ENCODE measurements at places on chromosomes 5 and 9.

DNA sequence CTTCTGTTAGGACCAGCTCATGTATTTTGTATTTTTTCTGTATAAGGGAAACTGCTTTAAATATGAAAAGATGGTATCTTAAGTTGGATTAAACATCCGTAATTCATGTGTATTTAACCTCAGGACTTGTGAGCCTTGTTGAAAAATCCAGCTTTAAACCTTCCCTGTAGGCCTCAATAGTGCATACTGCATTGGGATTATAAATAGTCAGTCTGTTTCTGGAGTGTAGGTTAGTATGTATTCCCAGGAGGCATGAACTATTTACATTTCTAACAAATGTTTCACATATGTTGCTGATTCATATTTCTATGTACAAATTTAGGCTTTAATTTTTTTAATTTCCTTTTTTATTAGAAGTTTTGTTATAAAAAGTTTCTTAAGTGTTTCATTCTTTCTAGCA lies 137.9 kb upstream of the GRHPR start:
- DNase-seq: no peak

DNA sequence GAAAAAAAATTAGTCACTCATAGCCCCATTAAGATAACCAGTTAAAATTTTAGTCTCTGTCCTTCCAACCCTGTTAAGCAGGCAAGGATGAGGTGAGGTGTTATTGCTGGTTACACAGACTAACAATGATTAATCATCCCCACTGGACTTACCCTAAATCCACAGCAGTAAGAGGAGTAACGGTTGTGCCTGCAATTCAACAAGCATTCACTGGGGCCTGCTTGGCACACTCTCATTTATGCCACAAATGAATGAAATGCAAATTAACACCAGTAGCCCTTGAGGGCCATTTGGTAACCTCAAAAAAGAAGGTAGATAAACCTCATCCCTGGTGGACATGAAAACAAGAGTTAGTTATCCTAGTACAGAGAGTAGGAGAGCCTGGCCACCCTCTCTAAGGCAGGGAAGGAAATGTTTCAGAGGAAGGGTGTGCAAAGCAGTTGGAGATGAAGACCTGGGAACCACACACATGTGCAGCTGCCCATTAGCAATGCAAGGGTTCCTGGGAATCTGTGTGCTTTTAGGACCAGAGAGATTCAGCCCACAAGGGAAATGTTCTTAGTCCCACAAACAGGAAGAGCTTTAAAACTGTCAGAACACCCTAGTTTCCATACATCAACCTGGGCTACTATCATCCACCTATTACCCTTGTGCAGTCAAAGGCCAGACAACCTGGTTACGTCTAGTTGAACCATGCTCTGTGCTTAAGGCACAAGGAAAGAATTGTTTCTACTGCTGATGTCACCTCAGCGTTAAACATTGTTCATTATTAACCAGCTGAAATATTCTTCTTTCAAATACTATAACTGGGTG lies 7.7 kb downstream of the LHFPL2 start:
- DNase-seq: no peak

- DNase-seq: no peak
Observed at GRCh38 chr5:108006791-108007190, 336.1 kb upstream of the EFNA5 start.

- DNase-seq: no peak
Observed at GRCh38 chr5:143874312-143874711, 62.4 kb downstream of the HMHB1 start.

DNA sequence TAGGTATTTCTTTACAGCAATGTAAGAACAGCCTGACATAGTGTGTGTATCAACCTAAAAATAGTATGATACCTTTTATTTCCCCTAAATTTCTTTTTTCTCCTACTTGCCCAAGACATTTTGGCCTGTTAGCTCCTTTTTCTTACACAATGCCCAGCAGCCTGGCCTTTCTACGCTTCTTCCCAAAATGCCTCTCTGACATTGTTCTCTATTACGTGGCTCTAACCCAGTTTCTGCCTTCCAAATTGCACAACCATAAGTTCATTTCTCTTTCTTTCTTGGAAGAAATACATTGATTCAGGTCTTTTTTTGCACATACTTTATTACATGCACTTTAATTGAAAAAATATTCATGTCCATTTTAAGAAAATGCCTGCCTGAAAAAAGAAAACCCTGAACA lies 408.2 kb downstream of the PRR16 start:
- no peak for DNase-seq

DNA sequence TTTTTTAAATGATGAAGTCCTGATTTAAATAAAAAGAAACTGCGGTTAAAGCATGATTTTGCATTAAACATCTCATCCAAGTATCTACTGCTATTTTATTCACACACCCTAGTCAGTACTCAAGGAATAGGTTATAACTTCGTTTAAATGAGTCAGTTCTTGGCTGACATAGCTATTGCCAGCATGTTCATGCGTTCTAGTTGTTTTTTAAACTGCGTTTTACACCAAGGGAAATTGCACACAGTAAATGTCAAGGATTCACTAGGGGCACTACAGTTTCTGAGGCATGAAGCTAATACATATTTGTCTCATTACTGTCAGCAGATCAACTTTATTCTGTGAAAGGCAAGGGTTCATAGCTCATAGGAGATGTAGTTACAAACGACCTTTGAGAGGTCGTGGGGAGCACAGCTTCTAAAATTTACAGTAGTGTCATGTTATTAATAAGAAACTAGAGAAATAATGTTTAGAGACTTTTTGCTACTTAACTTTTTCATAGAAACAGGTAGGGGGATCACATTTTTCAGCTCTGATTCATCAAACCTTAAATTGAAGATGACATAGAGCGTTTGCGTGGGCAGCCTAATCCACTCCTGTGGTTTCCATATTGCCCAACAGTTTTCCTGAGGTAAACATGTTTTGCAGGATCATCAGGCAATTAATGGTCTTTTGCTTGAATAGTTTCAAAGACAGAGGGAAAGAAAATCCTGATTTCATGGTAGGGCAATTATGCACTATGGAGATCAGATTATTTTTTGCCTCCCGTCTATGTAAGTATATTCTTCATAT lies 2222.7 kb upstream of the WWC1 start:
- peak; percentile 8 for DNase-seq

DNA sequence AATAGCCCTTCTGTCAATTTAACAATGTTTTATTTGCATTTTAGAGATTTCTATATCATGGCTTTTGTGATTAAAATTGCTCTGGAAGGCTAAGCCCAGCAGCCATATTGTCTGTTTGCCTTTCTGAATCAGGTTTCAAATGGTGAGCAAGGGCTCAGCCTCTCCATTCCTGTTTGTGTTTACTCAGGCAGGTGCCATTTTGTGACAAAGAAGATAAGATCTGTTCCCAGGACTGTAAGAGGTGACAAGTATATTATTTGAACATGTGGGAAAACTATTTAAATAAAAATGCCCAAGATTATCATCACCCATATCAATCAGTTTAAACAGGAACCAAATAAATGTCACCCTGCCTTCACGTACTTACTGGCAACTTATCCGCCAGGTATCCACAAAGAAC lies 641.3 kb upstream of the KLF4 start:
- DNase-seq: no peak

DNA sequence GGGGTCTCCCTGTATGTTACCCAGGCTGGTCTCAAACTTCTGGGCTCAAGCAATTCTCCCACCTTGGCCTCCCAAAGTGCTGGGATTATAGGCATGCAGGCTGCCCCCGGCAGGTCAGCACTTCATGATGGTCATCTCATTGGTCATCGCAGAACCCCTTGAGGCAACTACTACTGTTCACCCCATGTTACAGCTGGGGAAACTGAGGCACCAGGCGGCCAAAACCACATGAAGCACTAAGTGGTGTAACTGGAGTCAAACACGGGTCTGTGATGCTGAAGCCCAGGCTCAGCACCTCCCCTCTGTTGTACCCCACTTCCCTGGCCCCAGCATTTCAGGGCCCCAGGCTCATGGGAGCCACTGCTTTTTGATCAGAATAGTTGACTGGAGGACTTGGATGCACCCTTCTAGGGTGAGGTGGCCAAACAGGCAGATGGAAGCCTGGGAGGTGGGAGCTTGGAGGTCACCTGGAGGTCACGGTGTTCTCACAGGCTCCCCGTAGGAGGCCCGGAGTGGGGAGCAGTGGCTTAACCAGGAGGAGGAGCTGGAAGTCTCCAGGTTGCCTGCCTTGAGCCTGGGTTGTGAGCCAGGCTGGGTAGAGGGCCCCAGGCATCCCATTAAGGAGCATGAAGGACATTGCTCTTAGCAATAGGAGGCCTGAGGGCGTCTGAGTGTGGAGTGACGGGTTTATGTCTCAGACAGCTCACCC lies 57.3 kb upstream of the RPL26L1 start:
- DNase-seq: peak; percentile 63

GRCh38 chr9:92619601-92620300 lies 50.2 kb downstream of the IPPK start:
- no peak for DNase-seq

- no peak for DNase-seq
Observed at GRCh38 chr9:71213633-71214032, 92.2 kb upstream of the TRPM3 start.

GRCh38 chr5:55426455-55426854 lies 108.3 kb downstream of the PLPP1 start:
- DNase-seq: no peak

DNA sequence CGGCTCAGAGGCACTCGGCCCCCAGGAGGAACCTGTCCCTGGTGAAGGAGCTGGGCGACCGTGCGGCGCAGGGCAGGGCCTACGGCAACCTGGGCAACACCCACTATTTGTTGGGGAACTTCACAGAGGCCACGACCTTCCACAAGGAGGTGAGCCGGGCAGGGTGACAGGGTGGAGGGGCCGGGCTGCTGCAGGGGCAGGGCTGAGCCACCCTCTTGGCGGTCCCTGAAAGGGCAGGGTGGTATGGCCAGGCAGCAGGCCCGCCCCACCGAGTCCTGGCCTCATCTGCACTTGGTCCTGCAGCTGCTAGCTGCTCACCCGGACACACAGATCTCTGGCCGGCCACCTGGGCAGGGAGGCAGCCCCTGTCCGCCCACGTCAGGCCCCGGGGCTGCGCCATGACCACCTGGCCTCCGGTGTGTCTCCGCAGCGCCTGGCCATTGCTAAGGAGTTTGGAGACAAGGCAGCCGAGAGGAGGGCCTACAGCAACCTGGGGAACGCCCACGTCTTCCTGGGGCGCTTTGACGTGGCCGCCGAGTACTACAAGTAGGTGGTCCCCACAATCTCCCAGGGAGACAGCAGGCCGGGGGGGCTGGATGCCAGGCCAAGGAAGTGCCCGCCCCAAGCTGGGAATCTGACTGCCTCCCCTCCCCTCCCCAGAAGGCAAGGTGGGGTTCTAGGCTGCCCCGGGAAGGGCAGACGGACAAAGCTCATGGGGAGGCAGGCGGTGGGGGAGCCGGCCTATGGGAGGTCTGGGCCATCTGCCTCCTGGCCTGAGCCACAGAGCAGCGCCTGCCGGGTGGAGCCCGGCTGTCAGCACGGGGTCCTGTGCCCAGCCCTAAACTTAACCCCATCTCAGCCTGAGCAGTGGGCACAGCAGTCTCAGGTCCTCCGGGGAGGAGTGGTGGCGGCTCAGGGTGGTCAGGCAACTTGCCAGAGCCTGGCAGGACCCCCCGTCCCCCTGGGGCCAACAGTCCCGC lies 10.4 kb downstream of the GPSM1 start:
- no peak for DNase-seq
